ENCODE measurements at places on chromosomes 11 and 22. TPM values are rescaled to one million over a fixed set of nuclear protein-coding genes. Genes with fewer than 3 reads are reported as not detected.
A peak's percentile ranks its signal among the peaks of the same experiment; 100 is the strongest.

- H3K27me3 ChIP-seq = no peaks in the 10 kb centered on the region
- H3K27ac ChIP-seq = peak overlapping the region; percentile 48
- H3K4me3 ChIP-seq = no peak overlapping the region
- DNase-seq = peak; percentile 66
These were observed 63.7 kb upstream of the HORMAD2 start for GRCh38 chr22:30016596-30016995.

- H3K27me3 ChIP-seq = no peaks in the 10 kb centered on the region
- no peak for DNase-seq
- H3K36me3 ChIP-seq = peaks cover 35% of the 10 kb centered on the region
- H3K27ac ChIP-seq = no peak overlapping the region
- H3K4me1 ChIP-seq = peaks cover 16% of the 10 kb centered on the region
These were observed 2.1 kb downstream of the RTCB start for GRCh38 chr22:32409977-32410376.

GRCh38 chr11:35289821-35290220 lies 129.5 kb downstream of the SLC1A2 start:
- H3K4me3 ChIP-seq = peak overlapping the region; percentile 26
- peak overlapping the region; percentile 80 for H3K27ac ChIP-seq
- no peaks in the 10 kb centered on the region for H3K36me3 ChIP-seq
- peak; percentile 77 for DNase-seq

DNA sequence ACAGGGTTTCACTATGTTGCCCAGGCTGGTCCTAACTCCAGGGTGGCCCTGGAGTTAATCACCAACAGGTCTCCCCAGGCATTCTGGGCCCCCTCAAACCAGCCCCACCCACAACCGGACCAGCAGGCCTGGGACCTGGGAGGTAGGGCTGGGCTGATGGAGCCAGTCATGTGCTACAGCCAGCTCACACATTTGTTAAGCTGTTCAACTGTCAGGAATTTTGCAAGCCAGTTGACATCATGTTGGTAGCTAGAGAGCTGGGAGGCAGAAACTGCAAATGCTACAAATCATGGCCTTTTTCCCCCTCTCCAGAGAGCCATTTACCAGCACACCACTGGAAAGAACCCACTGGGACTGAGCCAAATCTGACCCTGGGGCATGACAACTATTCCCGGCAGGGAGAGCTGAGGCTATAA lies 6.8 kb downstream of the ARHGAP1 start:
- peak; percentile 88 for DNase-seq
- H3K36me3 ChIP-seq = peaks cover 35% of the 10 kb centered on the region
- H3K27ac ChIP-seq = peak overlapping the region; percentile 78
- H3K4me3 ChIP-seq = no peak overlapping the region

The MRE11 gene
- 15.0 TPM for total RNA-seq

DNA sequence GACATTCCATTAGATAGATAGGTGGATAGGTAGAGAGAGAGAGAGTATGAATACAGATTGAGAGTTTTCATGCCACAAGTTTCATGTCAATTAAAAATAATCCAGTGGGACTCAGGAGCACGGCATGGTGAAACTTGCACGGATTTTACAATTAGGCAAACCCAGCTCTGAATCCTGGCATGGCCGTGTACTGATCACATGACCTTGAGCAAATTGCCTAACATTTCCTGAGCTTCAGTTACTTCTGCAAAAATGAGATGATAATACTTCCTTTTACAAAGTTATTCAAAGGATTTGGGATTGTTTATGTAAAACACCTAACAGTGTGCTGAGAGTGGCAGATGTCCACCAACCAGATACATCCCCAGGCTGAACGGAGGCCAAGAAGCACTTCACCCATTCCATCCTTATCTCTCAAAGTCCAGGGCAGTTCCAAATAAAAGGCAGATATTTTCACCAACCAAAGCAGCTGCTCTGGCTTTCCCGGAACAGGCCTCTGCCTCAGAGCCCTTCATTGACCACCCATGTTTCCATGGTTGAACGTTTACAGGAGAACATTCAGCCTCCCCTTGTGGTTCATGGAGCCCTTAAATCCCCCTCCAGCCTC lies 17.9 kb downstream of the APLNR start:
- H3K4me1 ChIP-seq = peaks cover 10% of the 10 kb centered on the region
- H3K27ac ChIP-seq = no peak overlapping the region
- no peaks in the 10 kb centered on the region for H3K27me3 ChIP-seq
- no peak for DNase-seq
- no peak overlapping the region for H3K4me3 ChIP-seq

The CCDC87 gene
- total RNA-seq = 1.1 TPM

The MYBPC3 gene
- total RNA-seq = not detected

GRCh38 chr11:123186286-123186685 lies 8.8 kb downstream of the CLMP start:
- no peak for DNase-seq
- no peaks in the 10 kb centered on the region for H3K27me3 ChIP-seq
- peaks cover 94% of the 10 kb centered on the region for H3K4me1 ChIP-seq
- H3K4me3 ChIP-seq = no peak overlapping the region

The PRDX5 gene
- total RNA-seq = 238 TPM
